NCI-H446 (cell line): ENCODE measurements at places on chromosomes 1 and 21.

GRCh38 chr1:167548059-167548932 lies 5.3 kb downstream of the CREG1 start:
- DNase-seq: no peak

DNA sequence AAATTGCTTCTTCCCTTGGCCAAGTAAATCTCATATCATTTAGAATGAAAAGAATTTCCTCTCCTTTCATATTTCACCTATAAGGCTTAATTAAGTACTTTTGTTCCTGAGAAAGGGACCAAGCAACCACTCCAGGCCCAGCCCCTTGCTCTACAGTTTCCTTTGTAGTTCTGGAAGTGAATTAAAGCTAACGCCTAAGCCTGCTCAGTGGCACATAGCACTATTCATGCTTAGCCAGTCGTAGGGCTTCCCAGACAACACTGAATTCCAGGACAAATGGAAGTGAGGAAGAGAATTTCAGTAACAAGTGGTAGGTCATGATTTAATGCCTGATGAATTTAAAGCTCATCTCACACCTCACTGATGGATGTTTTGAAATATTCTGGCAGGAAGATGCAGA lies 73.3 kb downstream of the RPAP2 start:
- DNase-seq: no peak

- no peak for DNase-seq
Observed at GRCh38 chr1:88897070-88897730, 5.8 kb upstream of the GTF2B start.

DNA sequence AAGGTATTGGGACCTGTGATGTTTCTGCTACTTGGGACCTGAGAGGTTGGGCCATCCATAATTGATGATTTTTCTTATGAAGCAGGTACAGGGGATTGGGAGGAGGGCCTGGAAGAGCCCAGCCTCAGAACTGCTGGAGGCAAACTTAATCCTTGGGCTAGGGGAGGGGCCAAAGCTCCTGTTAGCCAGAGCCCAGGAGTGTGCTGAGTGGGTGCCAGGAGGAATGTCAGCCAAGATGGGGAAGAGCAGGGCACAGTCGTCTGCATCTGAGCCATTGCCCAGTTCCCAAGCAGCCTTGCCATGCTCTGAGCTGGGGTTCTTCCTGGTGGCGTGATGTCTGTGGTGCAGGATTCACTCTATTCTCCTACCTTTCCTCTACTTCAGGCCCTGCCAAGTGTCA lies 5.8 kb downstream of the MAPKAPK2 start:
- peak; percentile 36 for DNase-seq

- DNase-seq: no peak
Observed at GRCh38 chr1:227890451-227891222, 57.1 kb downstream of the WNT9A start.

GRCh38 chr1:15952317-15953258 lies 23.3 kb downstream of the ZBTB17 start:
- DNase-seq: no peak

- no peak for DNase-seq
Observed at GRCh38 chr1:112462953-112463279, 45.8 kb upstream of the WNT2B start.

GRCh38 chr1:239792157-239792556 lies 299.5 kb upstream of the FMN2 start:
- no peak for DNase-seq

DNA sequence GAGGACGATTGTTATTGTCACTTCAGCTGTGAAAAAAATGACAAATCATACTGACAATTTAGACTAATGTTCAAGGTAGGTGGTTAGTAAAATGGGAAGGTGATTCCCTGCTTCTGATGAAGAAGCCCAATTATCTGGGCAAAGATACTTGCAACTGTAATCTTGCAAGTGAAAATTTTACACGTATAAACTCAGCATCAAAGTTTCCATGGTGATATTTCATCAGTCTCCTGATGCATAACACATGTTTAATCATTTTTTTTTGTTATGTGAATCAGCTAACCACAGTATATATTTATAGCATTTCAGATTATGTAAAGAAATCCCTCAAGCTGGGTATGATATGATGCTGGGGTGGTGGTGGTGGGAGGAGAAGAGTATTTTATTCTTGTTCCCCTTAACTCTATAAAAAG lies 16.4 kb upstream of the KCNK1 start:
- DNase-seq: no peak

GRCh38 chr1:207885129-207886032 lies 25.5 kb downstream of the CD34 start:
- peak; percentile 79 for DNase-seq

DNA sequence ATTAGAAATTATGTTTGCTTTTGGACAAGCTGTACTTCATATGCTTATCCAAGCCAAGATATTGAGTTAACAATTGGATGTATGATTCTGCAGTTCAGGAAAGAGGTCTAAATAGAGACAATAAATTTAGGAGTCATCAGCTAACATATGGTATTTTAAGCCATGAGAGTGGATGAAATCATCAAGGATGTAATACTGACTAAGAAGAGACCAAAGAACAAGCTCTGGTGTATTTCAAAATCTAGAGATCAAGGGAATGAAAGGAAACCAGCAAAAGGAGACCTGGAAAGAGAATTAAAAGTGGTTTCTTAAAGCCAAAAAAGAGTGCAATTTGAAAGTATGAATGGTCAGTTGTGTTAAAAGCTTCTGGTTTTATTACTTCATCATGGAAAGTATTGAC lies 183.6 kb upstream of the BEND5 start:
- DNase-seq: no peak

- DNase-seq: no peak
Observed at GRCh38 chr1:180231936-180232335, 1.9 kb downstream of the LHX4 start.

GRCh38 chr1:160358073-160358472 lies 8.8 kb upstream of the NHLH1 start:
- DNase-seq: no peak

DNA sequence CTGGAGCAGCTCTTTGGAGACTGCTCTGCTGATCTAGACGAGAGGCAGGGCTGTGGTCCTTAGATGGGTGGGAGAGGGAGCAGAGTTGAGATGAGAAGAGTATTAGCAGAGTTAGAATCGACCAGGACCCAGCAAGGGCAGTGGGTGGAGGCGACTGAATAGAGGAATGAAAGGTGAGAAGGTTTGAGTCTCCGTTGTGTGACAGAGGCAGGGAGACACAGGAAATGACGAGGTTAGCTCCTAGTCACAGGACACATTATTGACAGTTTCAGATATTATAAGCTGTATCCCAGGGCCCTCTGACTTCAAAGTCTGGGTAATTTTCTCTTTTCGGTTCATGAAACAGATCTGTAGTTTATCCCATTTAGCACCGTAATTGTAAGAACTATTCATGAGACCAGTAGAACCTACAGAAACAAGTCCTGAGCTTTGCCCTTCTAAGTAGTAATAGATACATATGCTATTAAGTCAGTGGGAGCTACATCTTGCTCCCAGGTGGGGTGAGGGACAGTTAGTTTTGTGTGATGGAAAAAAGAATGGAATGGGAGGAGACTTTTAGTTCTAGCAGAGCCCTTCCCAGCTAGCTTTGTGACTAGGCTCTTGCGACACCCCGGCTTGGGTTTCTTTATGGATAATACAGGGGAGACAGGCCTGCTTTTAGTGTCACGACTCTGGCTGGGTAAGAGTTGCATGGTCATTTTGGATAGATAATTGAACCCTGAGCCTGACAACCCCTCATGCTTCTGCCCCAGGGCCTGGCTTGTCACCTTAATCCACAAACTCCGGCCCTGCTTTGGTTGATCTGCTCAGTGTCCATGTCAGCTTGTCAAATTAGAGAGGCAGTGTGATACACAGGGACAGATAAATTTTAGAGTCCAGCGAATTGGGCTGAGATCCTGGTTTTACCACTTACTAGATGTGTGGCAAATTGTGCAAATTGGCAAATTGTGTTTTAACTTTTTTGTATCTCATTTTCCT lies 70.2 kb downstream of the UCK2 start:
- DNase-seq: no peak

GRCh38 chr1:205986292-205986691 lies 16.9 kb downstream of the RAB7B start:
- no peak for DNase-seq

DNA sequence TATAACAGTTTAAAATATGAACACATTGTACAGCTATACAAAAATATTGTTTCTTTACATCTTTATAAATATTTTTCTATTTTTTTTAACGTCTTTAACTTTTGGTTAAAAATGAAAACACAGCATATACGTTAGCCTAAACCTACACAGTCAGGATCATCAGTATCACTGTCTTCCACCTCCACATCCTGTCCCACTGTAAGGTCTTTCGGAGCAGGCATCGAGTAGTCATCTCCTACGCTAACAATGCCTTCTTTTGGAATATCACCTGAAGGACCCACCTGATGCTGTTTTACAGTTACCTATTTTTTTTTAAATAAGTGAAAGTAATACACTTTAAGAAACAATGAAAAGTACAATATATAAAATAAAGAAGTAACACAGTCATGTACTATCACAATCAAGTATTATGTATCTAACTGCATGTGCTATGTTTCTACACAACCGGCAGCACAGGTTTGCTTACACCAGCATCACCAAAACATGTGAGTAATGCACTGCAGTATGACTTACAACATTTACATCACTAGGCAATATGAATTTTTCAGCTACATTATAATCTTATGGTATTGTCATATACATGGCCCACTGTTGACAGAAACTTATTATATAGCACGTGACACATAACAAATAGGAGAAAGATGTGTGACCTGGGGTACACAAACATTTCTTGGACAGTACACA lies 254.4 kb downstream of the AKT3 start:
- no peak for DNase-seq

DNA sequence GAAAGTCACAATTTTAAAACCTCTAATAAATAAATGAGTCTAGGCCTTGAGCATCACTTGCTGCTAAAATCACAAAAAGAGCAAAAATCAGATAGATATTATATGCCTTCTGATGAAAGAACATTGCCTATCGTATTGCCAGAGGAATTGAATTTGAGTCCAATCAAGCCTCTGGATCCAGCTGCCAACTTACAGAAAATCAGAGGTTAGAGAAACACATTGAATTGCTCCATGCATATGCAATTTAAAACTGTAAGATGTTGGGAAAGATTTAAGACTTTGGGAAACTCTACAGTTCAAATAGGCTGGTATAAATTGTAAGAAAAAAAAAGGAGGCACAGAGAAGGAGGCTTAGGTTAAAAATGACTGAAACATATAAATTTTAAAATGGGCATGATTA lies 93.5 kb downstream of the TM2D1 start:
- no peak for DNase-seq

GRCh38 chr1:61101536-61101935 lies 19.2 kb downstream of the NFIA start:
- DNase-seq: no peak

DNA sequence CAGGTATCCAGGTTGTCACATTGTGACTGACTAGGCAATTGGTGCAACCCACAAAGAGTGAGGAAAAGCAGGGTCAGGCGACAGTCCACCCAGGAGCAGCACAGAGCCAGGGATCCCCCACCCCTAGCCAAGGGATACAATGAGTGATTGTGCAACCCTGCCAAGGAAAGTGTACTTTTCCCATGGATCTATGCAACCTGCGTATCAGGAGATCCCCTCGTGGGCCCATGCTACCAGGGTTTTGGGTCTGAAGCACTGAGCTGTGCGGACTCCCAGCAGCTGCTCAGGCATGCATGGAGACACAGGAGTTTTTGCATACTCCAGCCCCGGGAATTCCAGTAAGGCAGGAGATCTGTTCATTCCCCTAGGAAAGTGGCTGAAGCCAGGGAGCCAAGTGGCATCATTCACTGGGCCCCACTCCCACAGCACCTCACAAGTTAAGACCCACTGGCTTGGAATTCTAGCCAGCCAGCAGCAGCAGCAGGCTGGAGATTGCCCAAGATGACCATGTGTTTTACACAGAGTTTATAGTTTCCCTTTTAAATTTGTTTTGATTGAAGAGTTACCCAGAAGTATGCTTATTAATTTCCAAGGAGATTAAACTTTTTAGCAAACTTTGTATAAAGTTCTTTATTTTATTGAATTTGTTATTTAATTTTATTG lies 136.0 kb downstream of the LTN1 start:
- no peak for DNase-seq

DNA sequence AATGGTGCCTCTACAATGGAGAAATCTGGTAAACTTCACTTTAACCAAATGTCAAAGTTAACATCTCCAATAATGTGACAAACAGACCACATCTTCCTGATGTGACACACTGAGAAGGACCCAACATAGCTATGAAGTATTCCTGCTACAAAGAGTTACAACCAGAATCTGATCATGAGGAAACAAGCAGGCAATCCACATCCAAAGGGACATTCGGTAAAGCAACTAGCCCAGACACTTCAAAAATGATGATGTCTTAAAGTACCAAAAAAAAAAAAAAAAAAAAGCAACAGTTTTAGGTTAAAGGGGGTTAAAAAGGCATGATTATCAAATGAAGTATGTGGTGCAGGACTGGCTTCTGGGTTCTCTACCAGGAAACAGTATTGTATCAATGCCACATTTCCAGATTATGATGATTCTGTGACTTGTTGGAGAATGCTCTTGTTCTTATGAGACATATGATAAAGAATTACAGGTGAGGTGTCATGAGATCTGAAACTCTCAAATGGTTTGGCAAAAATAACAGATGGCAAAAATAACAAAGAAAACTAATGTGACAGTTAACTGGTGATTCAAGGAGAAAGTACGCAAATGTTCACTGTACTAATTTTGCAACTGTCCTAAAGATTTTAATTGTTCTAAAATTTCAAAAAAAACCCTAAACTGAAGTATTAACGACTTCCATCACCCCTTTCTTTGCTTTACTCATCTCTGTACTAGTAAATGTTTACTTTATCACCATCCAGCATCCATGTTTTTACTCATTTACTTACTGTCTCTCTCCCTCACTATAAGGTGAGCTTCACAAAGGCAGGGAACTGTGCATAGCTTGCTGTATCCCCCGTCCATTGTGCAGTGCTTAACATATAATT lies 2.8 kb downstream of the CD58 start:
- no peak for DNase-seq

DNA sequence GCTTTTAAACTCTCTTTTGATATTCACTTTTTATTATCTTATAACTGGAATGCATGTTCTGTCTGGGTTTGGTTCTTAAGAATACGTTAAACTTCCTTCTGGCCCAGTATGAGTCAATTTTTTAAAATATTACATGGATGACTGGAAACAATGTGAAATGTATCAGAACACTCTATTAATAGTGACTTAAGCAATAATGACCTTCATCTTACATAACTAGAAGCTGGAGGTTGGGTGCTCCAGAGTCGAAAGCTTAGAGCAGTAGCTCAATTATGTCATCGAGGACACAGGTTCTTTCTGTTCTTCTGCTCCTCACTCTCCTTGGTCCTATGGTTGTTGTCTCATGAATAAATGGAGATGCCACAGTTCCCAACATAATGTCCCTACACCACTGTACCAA lies 91.6 kb upstream of the FOXD3 start:
- no peak for DNase-seq

DNA sequence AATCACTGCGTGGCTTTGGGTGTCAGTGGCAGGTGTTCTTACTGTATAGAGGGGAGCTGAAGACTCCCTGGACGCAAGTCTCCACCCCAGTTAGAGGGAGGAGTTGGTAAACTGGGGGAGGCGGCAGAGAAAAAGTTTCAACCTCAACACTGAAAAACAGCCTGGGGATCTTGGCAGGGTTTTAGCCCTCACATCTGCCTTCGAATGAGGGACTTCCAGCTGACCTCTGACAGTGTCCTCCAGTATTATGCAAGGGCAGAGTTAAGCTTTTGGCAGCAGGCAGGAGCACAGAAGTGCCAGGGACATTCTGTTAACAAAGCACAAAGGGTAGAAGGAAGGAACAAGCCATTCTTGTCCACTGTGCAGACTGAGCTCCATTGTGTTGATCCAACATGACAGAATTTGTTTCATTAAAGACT lies 41.2 kb upstream of the RAB4A start:
- DNase-seq: no peak
